ENCODE measurements at places on chromosomes 1 and 21.

DNA sequence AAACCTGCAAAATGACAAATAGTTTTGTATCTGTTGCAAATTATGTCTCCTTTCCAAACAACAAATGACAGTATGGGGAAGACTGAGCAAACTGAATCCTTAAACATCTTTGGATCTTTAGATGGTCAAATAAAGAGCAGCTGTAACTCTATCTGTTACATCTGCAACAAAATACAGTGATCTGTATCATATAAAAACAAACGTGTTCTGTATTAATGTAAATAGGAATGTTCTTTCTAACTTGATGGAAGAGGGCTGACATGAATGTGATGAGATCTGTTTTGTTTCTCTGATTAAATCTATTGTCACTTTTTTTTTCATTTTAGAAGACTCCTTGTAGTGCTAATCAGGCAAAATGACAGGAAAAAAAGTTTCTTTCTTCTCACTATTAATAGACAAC is 159.5 kb downstream of the GPATCH2 start:
- no peak for DNase-seq

- DNase-seq: no peak
These were observed 4.3 kb downstream of the NTMT2 start for GRCh38 chr1:170150016-170150415.

GRCh38 chr1:152111515-152111968 is 3.7 kb downstream of the TCHH start:
- DNase-seq: no peak

GRCh38 chr1:242870966-242871365 is 346.5 kb upstream of the PLD5 start:
- no peak for DNase-seq

DNA sequence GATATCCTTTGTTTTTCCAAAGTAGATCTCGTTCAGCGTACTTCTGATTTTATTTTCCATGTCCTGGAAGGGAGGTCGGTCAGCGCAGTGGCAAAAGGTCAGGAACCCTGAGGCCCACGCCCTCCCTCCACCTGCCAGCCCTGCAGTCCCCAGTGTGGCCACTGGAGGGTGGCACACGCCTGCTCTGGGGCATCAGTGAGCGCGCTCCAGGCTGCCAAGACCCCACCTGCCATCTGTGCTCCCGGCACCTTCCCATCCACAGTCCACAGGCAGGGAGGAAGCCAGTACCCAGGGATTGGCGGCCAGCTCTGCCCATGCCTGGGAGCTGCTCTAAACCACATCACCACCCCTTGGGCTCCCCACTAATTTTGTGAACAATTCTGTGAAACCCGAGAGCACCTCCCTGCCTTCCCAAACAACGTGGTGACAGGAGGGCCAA is 32.3 kb downstream of the SLC66A1 start:
- peak; percentile 33 for DNase-seq

DNA sequence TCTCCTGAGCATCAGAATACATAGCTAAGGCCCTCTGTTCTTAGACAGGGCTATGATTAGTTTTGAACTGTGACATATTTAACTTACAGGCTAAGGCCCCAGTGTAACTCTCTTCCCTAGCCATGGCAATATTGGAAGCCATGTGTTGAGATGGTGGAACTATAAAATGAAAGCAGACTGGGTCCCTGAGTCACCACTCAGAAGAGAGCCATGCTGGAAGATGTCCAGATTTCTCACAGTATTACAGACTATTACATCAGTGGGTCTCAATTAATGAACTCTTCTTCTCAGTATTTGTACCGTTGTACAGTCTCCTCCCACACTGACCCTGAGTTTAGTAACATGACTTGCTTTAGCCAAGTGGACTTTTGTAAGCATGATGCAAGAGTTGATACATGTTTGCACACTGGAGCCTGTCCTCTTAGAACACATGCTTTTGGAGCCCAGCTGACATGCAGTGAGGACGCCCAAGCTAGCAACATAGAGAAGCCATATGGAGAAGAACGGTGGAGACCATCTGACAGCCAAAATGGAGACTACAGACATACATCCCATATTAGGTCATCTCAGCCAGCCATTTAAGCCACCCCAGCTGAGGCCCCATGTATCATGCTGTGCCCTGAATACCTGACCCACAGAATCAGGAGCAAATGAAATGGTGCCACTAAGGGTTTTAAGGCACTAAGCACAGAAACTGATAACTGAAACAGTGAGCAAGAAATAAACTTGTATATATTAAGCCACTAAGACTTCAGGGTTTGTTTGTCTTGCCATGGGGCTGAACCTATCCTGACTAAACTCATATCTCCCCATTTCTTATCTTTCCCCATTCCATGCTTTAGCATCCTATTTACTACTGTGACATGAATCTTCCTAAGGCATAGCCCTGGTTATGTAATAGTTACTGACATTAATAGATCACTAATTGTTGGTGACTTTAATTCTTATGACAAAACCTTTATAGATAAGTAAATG is 24.4 kb downstream of the TBX15 start:
- DNase-seq: no peak

DNA sequence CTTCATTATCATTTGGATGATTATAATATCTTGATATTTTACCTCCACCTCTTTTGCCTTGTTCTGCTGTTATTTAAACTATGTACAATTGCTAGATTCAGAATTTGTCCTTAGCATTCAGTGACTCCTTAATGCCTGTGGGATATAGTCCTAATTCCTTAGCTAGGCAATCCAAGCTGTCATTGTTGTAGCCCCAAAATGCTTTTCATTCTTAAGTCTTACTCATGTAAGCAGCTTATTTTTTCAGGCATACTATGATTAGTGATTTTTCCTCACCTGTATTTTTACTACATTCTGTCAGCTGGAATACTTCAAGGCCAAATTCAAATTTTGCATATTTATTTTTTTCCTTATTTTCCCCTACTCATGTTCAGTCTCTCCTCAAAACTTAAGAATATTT is 13.4 kb downstream of the PKN2 start:
- no peak for DNase-seq

DNA sequence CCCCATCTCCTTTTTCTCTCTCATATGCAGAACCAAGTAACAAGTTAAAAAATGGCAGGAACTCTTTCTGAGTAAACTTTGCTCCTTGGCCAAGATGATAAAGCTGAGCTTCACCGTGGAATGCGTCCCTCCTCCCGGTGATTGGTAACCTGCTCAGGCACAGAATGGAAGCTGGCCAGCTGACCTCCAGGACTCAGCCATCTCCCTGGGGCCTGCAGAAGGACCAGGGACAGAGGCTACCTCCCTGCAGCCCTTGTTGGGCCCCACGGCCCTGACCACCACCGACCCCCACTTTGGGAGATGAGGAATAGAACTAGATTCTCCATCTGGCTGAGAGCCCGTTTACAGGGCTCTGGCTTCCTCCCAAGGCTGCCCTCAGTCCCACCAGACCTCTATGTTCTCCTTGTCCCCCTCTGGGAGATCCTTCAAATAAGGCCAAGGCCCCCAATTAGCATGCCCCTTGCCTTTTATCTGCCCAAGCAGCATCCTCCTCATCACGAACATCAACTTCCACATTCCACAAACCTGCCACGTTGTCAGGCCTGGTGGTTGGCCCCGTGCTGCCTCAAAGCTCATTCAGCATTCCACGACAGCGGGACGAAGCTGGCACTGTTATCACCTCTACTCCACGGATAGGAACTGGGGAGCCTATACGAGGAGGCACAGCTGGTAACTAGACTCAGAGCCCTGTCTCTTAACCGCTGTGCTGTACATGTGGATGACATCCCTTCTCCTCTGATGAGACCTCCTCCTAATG is 74.2 kb downstream of the CD34 start:
- DNase-seq: no peak

GRCh38 chr1:178011465-178011828 is 41.6 kb upstream of the SEC16B start:
- DNase-seq: no peak

DNA sequence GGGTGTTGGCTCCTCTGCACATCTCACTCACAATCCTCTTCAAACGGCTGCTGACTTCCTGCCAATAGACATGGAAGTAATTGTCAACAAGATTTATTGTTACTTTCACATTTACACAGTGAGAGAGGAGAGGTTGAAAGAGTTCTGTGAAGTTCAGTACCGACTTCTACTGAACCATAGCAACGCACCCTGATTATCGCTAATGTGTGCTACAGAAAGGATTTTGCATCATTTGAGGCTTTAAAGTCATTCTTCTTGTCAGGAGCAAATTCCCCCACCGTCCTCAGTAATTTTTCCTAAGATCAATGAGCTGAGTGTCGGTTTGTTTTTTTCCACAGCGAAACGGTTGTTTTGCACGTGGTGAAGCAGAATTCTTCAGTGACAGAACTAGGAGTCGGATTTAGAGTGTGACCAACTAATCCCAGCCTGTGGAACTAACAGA is 361.0 kb downstream of the ADGRL2 start:
- peak; percentile 53 for DNase-seq

DNA sequence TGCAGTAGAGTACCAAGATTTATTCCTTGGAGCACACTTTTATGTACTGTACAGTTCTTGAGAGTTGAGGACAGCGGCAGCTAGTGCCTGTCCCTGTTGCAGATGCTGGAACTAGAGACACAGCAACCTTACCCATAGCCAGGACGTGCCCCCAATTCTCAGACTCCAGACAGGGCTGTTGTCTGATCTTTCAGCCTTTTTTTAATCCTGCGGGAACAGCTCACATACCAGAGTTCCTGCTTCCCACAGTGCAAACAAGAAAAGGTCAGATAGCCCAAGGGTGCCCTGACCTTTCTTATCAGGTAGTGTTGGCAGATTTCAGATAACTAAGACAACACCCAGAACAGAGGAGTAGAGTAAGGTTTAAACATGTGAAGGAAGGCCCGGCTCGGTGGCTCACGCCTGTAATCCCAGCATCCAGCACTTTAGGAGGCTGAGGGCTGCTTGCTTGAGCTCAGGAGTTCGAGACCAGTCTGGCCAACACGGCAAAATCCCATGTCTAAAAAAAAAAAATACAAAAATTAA is 78.5 kb downstream of the DOP1B start:
- DNase-seq: no peak

DNA sequence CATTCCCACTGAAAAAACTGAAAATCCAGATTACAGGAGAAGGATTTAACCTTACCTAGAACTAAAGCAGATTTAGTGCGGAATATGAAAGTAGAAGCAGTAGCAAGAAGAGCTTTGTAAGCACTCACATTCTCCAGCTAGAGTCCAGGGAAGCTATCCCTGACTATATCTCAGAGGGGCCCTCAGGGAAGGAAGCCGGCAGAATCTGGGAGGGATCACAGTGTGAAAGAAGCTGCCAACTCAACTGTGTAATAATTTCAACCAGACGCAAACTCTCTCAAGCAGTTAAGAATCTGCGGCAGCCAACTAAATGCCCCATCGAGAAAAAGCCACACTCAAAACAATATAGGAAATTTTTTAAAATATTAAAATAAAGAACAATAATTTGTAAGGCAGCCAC is 163.8 kb downstream of the EIF4G3 start:
- DNase-seq: no peak

DNA sequence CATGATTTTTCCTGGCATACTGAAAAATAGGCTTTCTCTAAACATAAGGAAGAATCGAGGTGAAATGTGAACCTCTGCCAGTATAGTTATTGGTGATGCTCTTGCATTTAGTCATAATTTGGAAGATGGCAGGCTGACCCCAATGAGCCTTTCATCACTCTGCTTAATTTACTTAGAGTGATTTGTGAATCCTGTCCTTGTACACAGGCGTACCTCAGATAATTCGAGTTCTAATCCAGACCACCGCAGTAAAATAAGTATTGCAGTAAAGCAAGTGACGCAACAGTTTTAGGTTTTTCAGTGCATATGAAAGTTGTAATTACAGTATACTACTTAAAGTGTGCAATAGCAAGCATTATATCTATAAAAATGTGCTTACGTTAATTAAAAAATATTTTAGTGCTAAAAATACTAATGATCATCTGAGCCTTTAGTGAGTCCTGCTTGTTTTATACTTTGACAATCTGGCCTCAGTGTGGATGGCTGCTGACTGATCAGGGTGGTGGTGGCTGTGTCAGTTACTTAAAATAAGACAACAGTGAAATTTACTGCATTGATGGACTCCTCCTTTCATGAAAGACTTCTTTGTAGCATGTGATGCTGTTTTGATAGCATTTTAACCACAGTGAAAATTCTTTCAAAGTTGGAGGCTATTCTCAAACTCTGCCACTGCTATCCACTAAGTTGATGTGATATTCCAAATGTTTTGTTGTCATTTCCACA is 1.7 kb downstream of the PKNOX1 start:
- DNase-seq: no peak

GRCh38 chr1:179971563-179972496 is 17.2 kb downstream of the CEP350 start:
- DNase-seq: no peak

GRCh38 chr1:27400082-27400962 is 7.9 kb downstream of the GPR3 start:
- DNase-seq: no peak

DNA sequence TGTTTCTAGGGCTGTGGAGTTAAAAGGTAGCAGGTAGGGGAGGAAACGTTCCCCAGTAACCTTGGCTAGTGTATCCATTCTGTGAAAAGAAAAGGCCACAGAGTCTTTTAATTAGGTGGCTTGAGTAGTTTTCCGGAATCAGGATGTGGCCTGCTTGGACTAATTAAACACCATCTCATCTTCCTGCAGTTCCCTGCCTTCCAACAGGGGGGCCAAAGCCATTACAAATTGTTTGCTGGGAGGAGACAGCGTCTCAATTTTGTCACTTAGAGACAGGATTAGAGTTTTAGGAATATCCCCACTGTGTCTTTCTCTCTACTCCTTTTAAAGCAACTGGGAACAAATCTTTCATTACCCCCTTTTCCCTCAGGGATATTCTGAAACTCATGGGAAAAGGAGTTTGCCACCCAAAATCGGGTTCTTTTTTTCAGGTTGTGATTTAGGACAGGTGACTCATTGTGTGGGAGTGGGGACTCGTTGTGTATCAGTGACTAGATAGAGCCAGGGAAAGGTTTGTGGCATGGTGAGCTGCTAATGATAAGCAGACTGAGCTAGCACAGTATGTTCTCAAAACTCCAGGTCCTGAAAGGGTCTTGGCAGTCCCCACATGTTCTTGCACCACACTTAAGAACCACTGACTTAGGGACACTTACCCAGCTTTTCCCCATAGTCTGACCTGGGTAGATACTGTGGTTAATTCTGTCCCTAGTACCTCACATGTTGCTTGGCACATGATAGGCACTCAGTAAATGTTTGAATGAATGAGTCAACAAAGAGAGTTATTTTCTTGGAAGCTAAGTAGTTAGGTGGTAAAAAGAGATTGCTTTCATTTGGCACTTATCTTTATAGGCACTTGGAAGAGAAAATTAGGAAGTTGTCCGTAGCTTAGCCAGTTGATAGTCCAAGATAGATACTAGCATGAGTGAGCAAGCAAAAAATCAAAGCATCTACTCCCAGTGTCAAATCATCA is 22.5 kb downstream of the INTS3 start:
- no peak for DNase-seq

- no peak for DNase-seq
These were observed 6.6 kb downstream of the GNG4 start for GRCh38 chr1:235642943-235643371.
